Transverse colon (tissue), 4 donors: ENCODE measurements at places on chromosomes 3 and 15. TPM values are rescaled to one million over a fixed set of nuclear protein-coding genes. Genes with fewer than 3 reads are reported as not detected.

The RPUSD3 gene
- 34.1 TPM for total RNA-seq

The TMEM266 gene
- total RNA-seq: not detected

GRCh38 chr3:4695846-4696245 is 202.7 kb downstream of the ITPR1 start:
- H3K36me3 ChIP-seq: peaks cover 1% of the 10 kb centered on the region
- H3K4me3 ChIP-seq: no peak overlapping the region
- H3K4me1 ChIP-seq: no peaks in the 10 kb centered on the region
- H3K27me3 ChIP-seq: no peaks in the 10 kb centered on the region
- DNase-seq: no peak

DNA sequence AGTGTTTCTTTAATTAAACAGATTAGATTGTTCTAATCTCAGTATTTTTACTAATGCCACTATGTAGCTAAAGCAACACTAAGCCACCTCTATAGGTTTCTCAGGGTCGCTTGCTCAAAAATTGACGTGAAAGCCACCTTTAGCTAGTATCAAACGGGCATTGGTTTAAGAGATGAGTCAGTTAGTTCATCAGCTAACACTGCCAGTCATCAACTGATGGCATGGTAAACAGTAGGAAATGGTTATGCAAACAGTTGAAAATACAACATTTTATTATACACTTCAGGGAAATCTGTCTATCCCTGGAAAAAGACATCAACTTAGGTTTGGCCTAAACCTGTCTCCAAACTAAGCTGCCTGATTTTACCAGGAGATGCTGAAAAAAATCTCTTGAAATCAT is 582.3 kb upstream of the NAALADL2 start:
- DNase-seq: no peak
- no peak overlapping the region for H3K4me3 ChIP-seq
- H3K27ac ChIP-seq: no peak overlapping the region

- H3K27ac ChIP-seq: no peak overlapping the region
- H3K27me3 ChIP-seq: no peaks in the 10 kb centered on the region
- DNase-seq: no peak
- peaks cover 7% of the 10 kb centered on the region for H3K4me1 ChIP-seq
Measured at GRCh38 chr3:70003119-70003518, 3.6 kb downstream of the SAMMSON start.

DNA sequence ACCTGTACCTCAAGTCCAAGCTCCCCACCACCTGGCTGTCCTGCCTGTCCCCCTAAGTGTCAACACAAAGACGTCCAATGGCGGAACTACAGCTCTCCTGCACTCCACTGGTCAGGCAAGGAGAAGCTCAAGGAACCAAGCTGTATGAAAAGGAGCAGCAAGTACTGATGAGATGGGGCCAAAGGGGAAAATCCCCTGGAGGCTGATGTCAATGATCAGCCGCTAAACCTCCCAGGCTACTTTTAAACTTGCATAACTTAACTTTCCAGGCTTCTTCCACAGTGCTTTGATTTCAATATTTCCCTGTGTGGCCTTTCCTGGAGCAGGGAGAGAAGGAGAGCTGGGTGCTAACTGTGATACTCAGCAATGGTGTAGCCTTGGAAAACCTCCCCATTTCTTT is 35.0 kb downstream of the TM4SF4 start:
- DNase-seq: no peak
- no peaks in the 10 kb centered on the region for H3K4me1 ChIP-seq
- no peak overlapping the region for H3K4me3 ChIP-seq

DNA sequence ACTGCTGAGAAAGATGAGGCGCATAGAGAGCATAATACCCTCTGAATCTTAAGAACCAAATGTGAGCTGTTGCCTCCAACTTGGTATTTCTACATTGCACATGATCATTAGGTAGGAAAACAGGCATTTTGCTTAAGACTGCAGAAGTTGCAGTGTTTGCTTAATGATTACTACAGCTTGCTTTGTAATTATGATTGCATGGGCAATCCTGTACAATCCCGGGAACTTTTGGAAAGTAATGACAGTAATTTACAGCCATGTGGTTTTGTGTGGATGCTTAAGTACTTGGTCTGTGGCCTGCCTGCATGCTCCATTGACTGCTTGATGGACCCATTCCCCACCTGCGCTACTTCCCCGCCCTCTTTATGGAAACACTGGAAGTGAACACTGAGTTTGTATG is 301.1 kb downstream of the DIPK2A start:
- DNase-seq: no peak
- H3K36me3 ChIP-seq: no peaks in the 10 kb centered on the region
- H3K4me1 ChIP-seq: no peaks in the 10 kb centered on the region
- no peak overlapping the region for H3K4me3 ChIP-seq
- no peak overlapping the region for H3K27ac ChIP-seq

DNA sequence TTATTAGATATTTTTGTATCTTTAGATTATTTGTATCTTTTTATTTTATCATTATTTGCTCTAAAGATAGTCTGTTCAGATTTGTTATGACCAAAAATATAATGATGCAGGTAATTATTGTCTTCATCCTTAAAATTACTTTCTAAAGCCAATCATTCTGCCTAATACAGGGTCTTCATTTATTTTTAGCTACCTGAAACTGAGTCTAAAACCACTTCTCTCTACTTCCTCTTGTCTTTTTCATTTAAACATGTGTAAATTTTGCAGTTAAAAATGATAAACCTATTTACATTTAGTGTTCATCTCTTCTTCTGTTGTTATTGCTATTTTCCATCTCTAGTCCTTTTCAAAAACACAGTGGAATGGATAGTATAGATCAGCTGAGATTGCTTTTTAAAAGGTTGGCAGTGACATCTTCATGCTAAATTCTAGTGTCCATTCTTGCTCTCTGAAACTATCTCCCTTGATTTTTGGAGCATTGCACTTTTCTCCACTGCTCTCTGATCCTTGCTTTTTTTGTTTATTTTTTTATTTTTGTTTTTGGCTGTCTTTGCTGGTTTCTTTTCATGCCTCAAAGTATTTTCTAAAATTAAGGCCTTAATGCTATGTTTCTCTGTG is 91.8 kb downstream of the UBE2E2 start:
- DNase-seq: no peak
- no peaks in the 10 kb centered on the region for H3K4me1 ChIP-seq
- H3K27me3 ChIP-seq: no peaks in the 10 kb centered on the region
- H3K27ac ChIP-seq: no peak overlapping the region
- H3K4me3 ChIP-seq: no peak overlapping the region

GRCh38 chr3:44104668-44105321 is 136.9 kb upstream of the TOPAZ1 start:
- no peaks in the 10 kb centered on the region for H3K4me1 ChIP-seq
- H3K27me3 ChIP-seq: peaks cover 24% of the 10 kb centered on the region

GRCh38 chr3:183486472-183486871 is 58.1 kb upstream of the MCF2L2 start:
- H3K4me1 ChIP-seq: no peaks in the 10 kb centered on the region
- H3K27me3 ChIP-seq: no peaks in the 10 kb centered on the region
- H3K36me3 ChIP-seq: no peaks in the 10 kb centered on the region
- H3K27ac ChIP-seq: no peak overlapping the region
- no peak for DNase-seq
- no peak overlapping the region for H3K4me3 ChIP-seq

DNA sequence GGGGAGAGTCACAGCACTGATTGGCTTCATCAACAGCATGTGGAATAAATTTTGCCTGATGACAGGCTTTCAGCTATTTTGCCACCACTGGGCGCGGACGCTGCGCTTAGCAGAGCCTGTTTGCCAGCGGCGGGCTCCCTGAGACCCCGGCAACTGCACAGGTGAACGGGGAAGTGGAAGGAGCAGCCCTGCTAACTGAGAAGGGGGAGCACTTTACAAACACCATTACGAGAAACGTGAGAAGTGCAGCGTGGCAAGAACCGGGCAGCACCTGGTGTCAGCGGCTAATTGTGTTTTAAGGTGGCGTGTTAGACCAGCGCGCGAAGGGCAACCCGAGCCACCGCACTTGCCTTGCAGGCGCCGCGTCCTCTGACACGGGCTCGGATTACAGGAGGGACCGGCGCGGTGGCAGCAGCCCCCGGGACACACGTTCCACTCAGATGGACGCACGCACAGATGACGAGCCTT is 307.8 kb upstream of the ARRDC4 start:
- no peak overlapping the region for H3K4me3 ChIP-seq
- H3K27ac ChIP-seq: no peak overlapping the region
- peaks cover 12% of the 10 kb centered on the region for H3K4me1 ChIP-seq

DNA sequence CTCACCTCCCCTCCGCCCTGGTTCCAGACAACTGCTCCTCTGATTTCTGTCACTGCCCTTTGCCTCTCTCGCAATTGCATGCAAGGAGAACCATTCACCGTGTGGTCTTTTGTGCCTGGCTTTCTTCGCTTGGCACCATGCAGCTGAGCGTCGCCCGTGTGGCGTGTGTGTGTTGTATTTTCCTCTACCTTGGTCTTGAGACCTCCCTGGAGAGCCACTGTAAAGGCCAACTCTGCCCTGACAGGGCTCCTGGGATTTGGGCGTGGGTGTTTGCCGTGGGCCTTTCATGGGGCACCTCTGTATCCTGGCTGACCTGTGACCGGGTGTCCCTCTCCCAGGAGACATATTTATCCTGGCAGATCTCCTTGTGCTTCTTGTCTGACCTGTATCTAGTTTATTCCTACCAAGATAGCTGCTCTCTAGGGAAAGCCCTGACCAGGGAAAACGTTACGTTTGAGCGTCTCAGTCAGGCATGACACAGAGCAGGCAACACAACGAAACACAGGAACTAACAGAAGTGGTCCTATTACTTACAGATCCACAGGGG is 2.0 kb upstream of the PIGZ start:
- peaks cover 30% of the 10 kb centered on the region for H3K4me1 ChIP-seq
- no peaks in the 10 kb centered on the region for H3K36me3 ChIP-seq
- no peak overlapping the region for H3K4me3 ChIP-seq
- no peak for DNase-seq
- no peak overlapping the region for H3K27ac ChIP-seq
